ENCODE measurements at places on chromosomes 4 and X.

DNA sequence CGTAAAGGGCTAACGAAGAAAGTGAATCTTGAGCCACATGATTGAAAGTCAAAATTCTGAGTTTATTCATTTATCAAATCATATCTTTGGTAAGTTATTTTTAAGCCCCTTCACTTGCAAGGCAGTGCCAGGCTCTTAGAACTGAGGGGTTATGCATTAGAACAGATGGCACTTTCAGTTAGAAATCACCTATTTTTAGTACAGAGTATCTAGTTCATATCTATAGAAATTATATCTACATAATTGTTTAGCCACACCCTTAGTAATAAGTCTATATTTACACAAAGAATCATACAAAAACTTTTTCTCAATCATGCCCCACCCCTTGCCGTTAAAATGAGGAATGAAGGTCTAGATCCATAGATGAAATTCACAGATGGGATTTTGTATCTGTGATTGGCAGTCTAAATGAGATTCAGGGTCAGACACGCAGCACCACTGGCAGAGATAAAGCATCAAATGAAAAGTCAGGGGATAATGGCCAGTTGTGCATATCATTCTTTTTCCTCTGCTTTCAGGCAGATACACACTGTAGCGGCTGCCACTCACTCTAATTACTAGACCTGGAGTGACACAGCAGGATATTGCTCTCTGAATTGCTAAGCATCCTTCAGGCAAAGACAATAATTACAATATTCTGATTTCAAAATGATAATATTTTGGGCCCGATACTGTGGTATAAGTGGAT, 440.5 kb downstream of the MAPK10 start:
- DNase-seq: no peak

DNA sequence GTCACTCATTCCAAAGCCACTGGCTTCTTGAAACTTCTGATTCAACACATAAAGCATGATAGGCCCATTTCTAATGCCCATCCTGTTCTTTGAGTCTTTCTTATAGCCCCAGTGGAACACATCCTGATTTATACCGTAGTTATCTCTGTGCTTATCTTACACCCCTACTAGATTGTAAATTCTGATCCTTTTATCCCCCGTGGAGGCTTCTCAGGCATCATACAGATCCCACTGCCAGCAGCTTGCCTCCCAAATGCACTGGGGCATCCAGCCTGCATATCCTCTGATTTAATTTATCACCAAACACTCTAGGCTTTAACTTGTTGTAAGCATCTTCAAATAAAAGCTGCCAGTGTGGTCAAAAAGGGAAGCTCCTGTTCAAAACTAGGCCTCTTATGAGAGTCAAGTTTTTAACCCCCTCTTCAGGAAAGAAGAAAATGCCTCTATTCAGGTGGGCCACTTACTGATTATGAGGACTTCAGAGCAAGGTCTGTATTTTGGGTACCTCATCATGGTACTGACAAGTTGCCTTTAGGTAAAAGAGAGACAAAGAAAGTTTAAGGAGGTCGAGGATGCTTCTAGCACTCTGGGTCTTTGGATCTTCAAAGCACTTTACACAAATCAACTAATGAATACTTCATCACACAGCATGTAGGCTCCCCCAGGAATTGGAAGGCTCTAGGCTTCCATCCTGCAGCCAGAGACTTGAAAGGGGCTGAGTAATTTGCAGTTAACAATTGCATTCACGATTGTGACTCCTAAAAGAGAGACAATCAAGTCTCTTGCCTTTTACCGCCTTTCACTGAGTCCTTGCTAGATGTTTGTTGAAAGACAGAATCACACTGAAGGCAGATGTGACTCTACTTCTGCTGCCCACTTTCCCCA, 95.8 kb upstream of the LDB2 start:
- DNase-seq: no peak

- no peak for DNase-seq
Observed at GRCh38 chr4:25378437-25378743, 1.3 kb downstream of the ANAPC4 start.

DNA sequence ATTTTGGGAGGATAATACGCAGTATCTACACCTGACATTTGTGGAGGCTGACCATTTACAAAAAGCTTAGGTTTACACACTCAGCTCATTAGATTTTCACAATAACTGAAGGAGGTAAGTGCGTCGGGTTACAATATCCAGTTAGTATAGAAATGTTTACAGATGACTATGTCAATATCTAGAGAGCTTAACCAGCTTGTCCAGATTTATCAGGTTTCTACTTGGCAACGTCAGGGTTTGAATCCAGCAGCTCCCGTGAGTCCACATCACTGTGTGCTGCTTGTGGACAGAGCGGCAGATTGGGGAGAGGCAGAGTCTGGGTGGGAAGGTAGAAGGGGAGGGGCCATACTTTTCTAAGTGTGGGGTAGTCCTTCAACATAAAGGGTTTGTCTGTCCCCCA, 28.3 kb downstream of the ARHGAP10 start:
- DNase-seq: no peak

DNA sequence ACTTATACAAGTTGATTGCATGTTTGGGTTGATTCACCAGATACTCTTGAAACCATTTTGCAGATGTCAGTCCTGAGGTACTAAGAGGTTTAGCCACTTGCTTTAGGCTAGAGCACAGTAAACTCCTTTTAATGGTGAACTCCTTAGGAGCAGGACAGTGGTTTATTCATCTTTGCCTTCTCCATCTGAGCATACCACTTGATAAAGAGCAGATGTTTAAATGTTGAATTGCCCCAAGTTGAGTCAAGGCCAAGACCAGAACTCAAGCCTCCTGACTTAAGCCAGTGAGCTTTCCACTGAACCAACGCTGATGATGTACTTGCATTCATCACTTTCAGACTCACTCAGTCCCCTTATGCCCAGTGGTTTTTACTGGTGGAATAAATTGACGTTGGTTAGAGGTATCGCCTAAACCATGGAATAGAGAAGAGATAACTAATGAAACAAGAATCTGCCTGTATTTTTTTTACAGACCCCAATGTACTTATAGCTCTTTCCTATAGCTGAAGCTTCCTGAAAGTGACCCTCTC, 7.5 kb downstream of the DAPP1 start:
- no peak for DNase-seq

- DNase-seq: peak; percentile 44
Observed at GRCh38 chrX:154918060-154918483, 31.9 kb downstream of the F8A1 start.

GRCh38 chrX:53269536-53270107, 11.8 kb downstream of the IQSEC2 start:
- no peak for DNase-seq

DNA sequence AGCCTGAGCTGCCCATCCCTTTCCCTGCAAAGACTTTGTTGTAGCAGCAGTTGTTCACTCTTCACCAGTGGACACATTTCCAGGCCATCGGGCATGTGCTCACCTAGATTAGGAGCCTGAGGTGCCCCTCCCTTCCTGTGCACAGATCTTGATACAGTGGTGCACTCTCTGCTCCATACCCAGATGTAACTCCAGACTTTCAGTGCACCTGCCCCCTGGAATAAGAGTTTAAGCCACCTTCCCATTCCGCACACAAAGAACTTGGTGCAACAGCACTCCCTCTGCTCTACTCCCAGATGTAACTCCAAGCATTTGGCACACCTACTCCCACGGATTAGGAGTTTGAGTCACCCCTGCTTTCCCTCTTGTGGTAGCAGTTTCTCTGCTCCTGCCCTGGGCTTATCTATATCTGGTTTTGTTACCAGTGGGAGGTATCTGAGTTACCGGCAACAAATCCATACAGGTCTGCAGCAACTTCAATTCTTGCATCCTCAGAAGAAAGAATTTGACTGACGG, 36.0 kb upstream of the PLK4 start:
- no peak for DNase-seq

All from CD4-positive, alpha-beta T cell treated with Interleukin-10 for 1 hour (primary cell).